Mammary epithelial cell (primary cell): ENCODE measurements at places on chromosomes 12 and 14. TPM values are rescaled to one million over a fixed set of nuclear protein-coding genes. Genes with fewer than 3 reads are reported as not detected.
A peak's percentile ranks its signal among the peaks of the same experiment; 100 is the strongest.

Gene DEGS2
- 0.13 and 0.87 TPM in 2 replicates for total RNA-seq

Gene KRT2
- total RNA-seq, result not detected in 2 replicates

Gene IFI27
- total RNA-seq, result 1.3 TPM in 1 of 2 replicates, not detected in the other

Gene RDH12
- total RNA-seq, result not detected

Gene VWF
- 0.29 and 0.49 TPM in 2 replicates for total RNA-seq

Gene FLVCR2
- 1.4 and 2.8 TPM in 2 replicates for total RNA-seq

Gene SMOC1
- total RNA-seq, result 22.3 TPM

Gene KRT72
- total RNA-seq, result not detected

Gene RNASE3
- total RNA-seq, result not detected in 2 replicates

Gene PDZRN4
- total RNA-seq, result not detected

- no peak for DNase-seq
These were observed 33.7 kb upstream of the EML1 start for GRCh38 chr14:99759546-99759925.

DNA sequence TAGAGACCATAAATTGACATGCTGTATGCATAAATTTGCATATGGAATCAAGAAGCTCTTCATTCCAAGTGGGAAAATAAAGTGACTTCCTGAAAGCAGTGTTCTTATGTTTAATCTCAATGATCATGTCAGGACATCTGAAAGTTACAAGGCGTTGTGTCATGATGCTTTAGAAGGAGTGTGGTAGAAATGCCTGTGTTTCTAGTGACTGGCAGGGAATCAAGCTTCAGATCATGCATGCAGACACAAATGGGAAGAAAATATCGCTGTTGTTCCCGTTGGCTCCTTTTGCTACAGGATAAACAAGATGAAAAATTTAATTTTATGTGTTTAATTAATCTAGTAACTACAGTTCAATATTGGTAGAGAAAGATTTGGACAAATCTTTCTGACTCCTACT, 298.1 kb upstream of the SYT1 start:
- DNase-seq, result no peak

DNA sequence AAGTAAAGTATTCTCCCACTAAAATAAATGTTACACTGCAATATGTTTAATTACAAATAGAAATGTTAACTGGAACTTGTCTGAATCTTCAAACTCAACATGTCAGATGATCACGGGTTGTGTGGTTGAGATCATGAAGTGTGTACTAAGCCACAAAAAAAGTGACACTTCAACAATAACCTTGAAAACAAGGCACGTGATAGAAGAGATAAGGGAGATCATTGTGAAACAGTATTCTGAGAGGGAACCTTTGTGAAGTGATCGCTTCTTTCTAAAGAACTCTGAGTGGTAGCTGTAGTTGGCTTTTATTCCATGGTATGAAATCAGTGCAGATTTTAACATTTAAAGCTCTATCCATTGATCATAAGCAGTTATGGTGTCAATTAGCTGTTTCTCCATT, 60.0 kb downstream of the LIN52 start:
- DNase-seq, result no peak

DNA sequence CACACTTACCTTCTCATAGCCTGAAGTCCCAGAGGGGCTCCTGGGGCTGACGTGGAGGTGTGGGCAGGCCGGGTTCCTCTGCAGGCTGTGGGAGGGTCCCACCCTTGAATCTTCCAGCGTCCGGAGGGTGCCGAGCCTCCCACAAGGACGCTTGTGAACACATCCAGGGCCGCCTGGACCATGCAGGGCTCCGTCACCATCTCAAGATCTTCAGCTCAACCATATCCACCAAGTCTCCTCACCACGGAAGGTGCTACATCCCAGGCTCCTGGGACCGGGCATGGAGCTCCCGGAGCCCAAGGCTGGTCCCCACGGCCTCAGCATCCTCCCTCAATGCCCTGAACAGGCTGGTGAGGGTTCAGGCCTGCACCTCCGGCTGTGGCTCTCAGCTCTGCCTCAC, 10.7 kb upstream of the FBRSL1 start:
- no peak for DNase-seq

DNA sequence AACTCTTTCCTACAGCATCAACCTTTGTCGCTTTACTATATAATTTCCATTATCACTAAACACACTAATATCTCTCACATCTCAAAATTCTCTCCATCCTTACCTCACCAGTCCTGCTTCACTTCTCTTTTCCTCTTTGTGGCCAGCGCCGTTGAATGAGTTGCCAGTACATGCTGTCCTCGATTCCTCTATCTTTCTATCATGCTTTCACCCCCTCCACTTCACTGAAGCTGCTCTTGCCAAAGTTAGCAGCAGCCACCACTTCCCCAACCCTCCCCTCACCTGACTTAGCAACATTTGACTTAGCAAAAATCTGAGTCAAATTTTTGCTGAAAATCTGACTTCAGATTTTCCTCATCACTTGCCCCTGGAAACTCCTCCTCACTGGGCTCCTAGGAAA, 210.4 kb downstream of the ANO6 start:
- DNase-seq, result no peak

- DNase-seq, result peak; percentile 64
These were observed 136.3 kb upstream of the PZP start for GRCh38 chr12:9344541-9344940.

DNA sequence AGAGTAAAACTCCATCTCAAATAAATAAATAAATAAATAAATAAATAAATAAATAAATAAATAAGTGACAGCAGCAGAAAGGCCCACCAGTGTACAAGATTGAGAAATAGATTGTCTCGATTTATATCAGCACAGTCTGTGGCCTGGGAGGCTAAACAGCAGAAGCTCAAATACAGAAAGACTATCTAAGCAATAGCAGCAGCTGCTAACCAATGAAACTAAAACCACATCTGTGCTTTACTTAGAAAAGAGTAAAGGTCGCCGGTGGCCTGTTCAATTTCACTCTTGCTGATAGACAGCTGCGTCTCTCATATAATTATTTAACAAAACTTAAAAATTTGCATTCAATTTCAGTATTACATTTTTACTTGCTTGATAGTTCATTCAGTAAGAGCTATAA, 325.7 kb downstream of the CEP128 start:
- no peak for DNase-seq

GRCh38 chr12:75877763-75878621, 153.6 kb downstream of the PHLDA1 start:
- peak; percentile 74 for DNase-seq

GRCh38 chr14:79551523-79551922, 659.8 kb downstream of the DIO2 start:
- DNase-seq, result no peak

- DNase-seq, result no peak
These were observed 100.0 kb downstream of the PPP2R5C start for GRCh38 chr14:101861464-101861863.

DNA sequence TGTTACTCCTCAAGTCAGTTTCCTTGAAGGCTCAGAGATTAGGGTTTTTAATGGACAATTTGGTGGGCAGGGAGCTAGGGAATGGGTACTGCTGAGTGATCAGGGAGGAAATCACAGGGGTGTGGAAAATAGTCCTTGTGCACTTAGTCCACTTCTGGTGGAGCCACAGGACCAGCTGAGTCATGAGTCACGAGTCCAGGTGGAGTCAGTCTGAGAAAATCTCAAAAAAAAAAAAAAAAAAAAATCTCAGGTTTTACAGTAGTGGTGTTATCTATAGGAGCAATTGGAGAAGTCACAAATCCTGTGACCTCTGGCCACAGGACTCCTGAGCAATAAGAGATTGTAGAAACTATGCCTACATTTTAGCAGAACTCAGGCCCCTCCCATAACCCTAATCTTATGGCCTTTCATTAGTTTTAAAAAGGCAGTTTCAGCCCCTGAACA, 28.2 kb upstream of the AMN1 start:
- peak; percentile 87 for DNase-seq
